ENCODE measurements at places on chromosomes 2 and 18.

- no peak for DNase-seq
- H3K36me3 ChIP-seq: no peaks in the 10 kb centered on the region
- H3K4me3 ChIP-seq: no peak overlapping the region
- H3K4me1 ChIP-seq: peaks cover 26% of the 10 kb centered on the region
- H3K27me3 ChIP-seq: no peaks in the 10 kb centered on the region
Measured at GRCh38 chr2:101843048-101843447, 145.5 kb downstream of the MAP4K4 start.

- H3K27me3 ChIP-seq: no peaks in the 10 kb centered on the region
- DNase-seq: no peak
- H3K36me3 ChIP-seq: no peaks in the 10 kb centered on the region
- no peaks in the 10 kb centered on the region for H3K4me1 ChIP-seq
Measured at GRCh38 chr2:239767021-239767905, 257.9 kb downstream of the NDUFA10 start.

GRCh38 chr18:66587430-66587829 is 16.5 kb downstream of the CDH19 start:
- H3K4me1 ChIP-seq: no peaks in the 10 kb centered on the region
- H3K27me3 ChIP-seq: no peaks in the 10 kb centered on the region
- no peak overlapping the region for H3K27ac ChIP-seq

GRCh38 chr2:233334915-233335314 is 19.4 kb upstream of the DGKD start:
- H3K4me3 ChIP-seq: no peak overlapping the region
- no peak overlapping the region for H3K27ac ChIP-seq
- no peak for DNase-seq
- H3K4me1 ChIP-seq: no peaks in the 10 kb centered on the region
- H3K27me3 ChIP-seq: no peaks in the 10 kb centered on the region
